GM23338 (cell line): ENCODE measurements at places on chromosomes 16 and 17.

- DNase-seq = no peak
Measured at GRCh38 chr17:50146230-50146926, 4.1 kb downstream of the PPP1R9B start.

- no peak for DNase-seq
Measured at GRCh38 chr17:43332230-43332629, 66.6 kb upstream of the ARL4D start.

- no peak for DNase-seq
Measured at GRCh38 chr17:13476720-13477119, 125.0 kb downstream of the HS3ST3A1 start.

DNA sequence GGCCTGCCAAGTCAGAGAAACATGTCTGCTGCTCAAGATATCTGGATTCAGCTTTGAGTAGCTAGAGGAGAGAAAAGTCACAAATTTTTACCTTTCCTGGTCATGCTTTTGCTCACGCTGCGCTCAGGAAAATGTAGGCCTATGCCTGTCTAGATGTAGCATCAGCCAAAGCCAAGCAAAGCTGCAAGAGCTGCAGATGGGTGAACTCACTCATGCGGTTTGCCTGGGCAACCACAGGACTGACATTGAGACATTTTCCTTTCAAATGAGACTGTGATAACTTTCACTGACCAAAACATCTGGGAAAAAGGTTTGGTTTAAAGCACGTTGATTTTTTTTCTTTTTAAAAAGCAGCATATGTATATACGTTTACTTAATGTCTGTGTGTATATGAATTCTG is 34.0 kb upstream of the NAGLU start:
- DNase-seq = no peak

- no peak for DNase-seq
Measured at GRCh38 chr17:39098588-39098987, 52.8 kb downstream of the PLXDC1 start.

DNA sequence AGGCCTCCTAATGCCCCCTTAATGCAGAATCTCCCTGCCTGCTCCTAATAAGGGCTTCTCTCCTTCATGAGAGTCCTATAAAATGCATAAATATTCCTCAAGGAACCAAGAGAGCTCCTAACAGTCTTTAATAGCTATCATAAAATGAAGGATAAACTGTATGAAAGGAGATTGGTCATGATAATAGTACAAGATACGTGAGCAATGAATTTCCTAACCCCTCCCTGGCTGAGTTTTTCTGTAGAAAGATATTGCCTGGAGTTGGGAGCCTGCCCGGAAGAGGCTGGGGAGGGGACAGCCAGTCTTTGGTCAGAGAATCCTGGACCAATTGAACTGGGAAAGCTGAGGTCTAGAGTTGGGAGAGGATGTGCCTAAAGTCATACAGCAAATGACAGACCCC is 321.9 kb upstream of the CDH5 start:
- DNase-seq = no peak
